ENCODE measurements at places on chromosomes 7 and 10.
A peak's percentile ranks its signal among the peaks of the same experiment; 100 is the strongest.

- DNase-seq, result no peak
Measured at GRCh38 chr7:51315393-51316261, 982 bp downstream of the COBL start.

GRCh38 chr10:129253865-129254179, 213.2 kb upstream of the MGMT start:
- no peak for DNase-seq

GRCh38 chr10:42875798-42876341, 93.3 kb downstream of the BMS1 start:
- no peak for DNase-seq

GRCh38 chr10:3485057-3485686, 299.8 kb downstream of the KLF6 start:
- no peak for DNase-seq

GRCh38 chr10:83212632-83213334, 926.5 kb upstream of the GHITM start:
- no peak for DNase-seq

DNA sequence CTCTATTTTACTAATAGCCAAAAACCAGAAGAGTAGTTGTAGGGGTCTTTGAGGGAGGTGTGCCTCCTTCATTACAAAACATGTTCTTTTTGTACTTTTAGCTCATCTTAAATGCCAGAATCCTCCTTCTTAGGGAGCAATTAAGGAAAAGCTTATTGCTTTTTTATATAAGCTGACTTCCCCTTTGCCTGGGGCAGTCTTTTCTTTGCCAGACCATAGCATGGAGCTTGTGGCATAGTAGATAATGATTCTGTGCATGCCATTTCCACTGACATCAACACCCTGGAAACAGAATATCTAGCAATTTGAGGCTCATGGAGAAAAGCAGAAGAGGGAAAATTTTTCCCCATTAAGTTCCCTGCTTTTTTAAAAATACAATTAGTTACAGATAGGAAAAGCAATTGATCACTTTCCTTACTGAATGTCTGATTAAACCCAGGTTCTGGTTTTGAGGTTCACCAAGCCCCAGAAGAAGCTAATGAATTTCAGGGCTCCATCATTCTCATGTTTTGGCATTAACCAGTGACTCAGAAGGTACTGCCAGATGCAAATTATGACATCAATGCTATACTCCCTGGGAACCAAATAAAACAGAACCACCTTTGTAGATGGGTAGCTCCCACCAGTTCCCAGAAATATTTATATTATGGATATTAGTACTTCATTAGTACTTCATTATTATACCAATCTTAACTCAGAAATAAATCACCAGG, 410.6 kb downstream of the KCNMA1 start:
- no peak for DNase-seq

DNA sequence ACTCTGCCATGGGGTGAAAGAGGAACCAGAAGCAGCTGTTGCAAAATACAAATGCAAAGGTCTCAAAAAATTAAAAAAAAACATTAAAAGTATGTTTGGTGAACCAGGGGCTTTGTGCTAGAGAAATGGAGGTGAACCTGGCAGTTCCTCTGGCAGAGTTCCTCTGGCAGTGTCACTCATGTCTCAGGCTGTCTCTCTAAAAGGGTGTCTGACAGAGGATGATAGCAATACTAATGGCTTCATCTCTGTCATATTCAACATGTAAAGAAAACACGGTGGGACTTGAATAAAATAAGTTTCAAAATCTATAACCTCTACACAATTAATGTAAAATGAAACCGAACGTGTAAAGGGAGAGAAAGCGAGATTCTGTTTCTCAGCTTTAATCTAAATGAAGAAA, 375.7 kb upstream of the VWC2 start:
- DNase-seq, result no peak

DNA sequence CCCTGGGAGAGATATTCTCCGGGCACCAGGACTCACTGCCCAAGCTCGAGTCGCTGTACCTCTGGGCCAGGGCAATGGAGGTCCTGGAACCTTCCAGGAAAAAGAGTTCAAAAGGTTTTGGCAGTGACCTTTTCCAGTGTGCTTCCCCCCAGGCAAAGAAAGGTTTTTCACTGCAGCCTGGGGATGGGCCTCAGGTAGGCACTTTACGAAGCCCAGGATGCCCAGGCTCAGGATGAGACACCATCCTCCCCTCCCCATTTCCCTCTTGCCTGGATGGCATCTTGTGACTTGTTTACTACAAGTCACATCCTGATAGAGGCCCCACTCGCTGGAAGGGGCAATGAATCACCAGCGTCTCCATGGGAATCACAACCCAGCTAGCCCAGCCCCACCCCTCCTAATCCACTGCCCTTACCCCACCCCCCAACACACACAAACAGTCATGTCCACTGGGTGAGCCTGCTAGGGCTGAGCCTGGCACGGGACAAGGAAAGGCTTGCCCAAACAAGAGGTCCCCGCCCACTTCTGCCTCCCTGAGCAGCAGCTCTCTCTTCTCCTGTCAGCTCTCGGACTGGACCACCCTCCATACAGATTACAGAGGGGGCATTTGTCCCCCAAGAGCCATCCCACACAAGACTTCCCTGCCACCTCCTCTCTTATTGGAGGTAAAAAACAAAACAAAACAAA, 93.8 kb upstream of the SMNDC1 start:
- DNase-seq, result peak; percentile 69

GRCh38 chr7:40611095-40611871, 476.5 kb downstream of the SUGCT start:
- no peak for DNase-seq

- DNase-seq, result no peak
Measured at GRCh38 chr7:18976715-18977471, 140.5 kb downstream of the TWIST1 start.

DNA sequence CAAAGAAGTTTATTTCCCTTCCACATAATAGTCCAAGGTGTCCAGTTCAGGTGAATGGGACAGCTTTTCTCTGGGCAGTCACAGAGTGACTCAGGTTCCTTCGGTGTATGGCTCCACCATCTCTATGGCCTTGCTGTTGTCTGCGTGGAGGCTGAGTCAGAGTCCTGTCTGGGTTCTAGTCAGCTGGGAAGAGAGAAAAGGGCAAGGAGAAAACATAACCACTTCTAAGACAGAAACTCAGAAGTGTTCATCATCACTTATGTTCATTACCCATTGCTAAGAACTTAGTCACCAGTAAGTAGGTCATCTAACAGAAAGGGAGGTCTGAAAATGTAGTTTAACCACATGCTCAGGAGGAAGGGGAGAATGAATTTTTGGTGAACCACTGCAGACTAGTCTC, 32.4 kb upstream of the CCDC7 start:
- DNase-seq, result no peak

DNA sequence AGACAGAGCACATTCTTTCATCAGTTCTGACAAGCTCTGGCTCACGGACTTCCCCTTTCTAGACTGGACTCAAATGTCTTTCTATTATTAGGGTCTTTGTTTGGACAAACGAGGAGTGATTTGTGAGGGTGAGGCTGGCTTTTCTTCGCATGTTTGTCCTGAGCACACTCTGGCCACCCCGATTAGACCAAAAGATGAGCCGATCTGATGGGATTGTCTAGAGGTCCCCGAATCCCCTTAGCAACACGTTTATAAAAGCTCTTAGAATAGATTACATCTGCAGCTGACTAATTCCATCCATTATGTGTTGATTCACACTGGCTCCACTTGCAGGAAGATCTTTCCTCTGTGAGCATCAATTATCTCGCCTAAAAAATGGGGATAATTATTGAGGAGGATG, 675.4 kb upstream of the AUTS2 start:
- no peak for DNase-seq

- no peak for DNase-seq
Measured at GRCh38 chr7:115789901-115790300, 240.7 kb downstream of the TFEC start.

GRCh38 chr10:1529806-1530413, 207.4 kb downstream of the ADARB2 start:
- no peak for DNase-seq

- no peak for DNase-seq
Measured at GRCh38 chr7:137961200-137962177, 40.4 kb downstream of the CREB3L2 start.

DNA sequence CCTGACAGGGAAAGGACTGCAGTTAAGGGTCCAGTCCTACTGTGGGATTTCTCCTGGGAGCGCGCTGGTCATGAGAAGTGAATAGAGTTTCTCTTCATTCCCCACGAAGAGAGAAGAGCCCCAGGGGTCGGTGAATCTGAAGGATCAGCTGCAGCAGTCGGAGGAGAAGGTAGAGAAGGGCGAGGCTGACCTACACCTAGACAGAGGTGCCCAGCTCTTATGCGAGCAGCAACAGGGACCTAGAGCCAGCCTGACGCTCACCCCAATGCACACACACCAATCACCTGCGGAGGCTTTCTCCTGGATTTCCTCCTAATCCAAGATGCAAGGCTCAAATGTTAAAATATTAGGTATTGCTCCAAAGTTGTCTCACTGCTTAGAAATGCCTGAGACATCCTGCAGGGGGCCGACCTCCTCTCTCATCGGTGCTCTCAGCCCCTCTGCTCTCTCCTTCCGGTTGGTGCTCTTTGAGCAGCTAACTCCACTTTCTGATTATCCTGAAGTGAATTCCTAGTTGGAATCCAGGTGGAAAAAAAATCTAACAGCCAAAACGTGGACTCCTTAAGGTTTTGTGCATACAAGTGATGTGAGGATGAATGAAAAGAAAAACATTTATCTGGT, 176.4 kb downstream of the AHR start:
- no peak for DNase-seq

GRCh38 chr10:133328358-133329343, 8.0 kb downstream of the CALY start:
- DNase-seq, result no peak

DNA sequence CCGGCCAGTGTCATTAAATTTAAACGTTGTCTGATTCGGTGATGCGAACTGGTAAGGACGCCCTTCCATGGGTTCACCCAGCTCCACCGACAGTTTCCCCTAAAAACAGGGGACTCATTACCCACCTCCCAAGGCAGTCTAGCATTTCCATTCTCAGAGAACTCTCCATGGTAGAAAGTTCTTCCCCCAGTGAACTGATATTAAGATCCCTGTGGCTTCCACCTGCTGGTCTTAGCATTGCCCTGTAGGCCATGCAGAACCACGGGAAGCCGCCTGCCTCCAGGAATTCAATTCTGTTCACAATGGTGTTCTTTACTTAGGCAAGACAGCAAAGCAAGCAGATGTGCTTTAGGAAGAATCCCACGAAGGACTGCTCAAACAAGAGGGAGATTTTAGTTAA, 128.9 kb upstream of the NANOS1 start:
- no peak for DNase-seq

GRCh38 chr7:90595801-90596670, at the start of gene CDK14:
TSS of gene CDK14 (plus strand) at chr7:90596321. CDS start at chr7:90596628, 307 bp downstream.
- DNase-seq, result peak; percentile 12

GRCh38 chr10:97764519-97764931, 7.3 kb downstream of the SFRP5 start:
- no peak for DNase-seq

DNA sequence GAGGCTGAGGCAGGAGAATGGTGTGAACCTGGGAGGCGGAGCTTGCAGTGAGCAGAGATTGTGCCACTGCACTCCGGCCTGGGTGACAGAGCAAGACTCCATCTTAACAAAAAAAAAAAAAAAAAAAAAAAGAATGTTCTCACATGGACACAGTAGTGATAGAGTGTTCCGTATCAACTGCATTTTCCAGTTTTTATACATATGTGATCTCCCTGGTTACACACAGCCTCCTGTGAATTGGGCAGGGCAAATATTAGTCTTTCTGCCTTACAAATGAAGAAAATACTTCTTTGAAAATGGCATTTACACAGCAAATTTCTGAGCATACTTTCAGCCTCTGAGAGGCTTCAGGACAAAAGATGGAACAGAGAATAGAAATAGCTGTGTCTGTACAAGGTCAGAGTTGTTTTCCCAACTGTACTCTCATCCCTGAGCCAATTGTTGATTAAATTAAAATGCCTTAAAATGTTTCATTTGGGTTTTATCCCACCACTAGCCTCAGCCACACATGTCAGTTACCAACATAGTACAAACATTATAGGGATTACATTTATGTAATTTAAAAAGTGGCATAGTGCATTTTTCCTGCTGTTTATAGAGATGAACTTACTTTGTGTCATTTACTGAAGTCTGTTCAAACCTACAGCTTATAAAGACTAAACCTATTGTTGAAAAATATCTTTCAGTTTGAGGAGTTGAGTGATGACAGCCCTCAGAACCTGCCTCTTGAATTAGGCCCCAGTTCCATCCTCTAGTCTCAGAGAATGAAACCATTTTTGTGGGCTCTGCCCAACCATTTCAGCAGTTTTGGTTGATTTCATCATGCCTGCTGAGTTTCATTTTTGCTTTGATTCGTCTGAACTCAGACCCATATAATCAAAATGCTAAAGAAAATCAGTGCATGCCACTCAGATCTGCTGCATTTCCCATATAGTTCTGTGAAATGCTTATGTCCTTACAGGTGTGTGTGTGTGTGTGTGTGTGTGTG, 609.4 kb upstream of the C7orf33 start:
- no peak for DNase-seq

DNA sequence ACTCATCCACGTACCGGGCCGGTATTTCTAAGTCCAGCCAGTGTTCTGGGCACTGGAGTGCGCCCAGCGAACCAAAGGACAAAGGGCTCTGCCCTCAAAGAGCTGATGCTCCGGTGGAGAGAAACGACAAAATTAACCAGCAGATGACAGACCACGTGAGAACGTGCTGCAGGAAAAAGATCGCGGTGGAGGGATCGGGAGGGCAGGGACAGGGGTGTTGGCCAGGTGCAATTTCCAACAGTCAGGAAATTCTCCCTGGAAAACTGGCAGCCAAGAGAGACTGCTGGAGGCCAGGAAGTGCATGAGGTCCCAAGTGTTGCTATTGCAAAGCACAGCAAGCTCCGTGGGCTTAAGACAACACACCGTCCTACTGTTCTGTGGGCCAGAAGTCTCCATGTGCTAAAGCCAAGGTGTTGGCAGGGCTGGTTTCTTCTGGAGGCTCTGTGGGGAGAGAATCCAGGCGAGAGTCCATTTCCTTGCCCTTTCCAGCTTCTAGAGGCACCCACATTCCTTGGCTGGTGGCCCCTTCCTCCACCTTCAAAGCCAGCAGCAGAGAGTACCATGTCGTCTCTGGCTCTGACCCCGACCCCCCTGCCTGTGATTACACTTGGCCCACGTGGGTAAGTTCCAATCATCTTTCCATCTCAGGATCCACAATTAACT, 21.3 kb upstream of the AMZ1 start:
- no peak for DNase-seq

Measured in smooth muscle cell of the brain vasculature (primary cell).